ENCODE measurements at places on chromosomes 13 and 19.

DNA sequence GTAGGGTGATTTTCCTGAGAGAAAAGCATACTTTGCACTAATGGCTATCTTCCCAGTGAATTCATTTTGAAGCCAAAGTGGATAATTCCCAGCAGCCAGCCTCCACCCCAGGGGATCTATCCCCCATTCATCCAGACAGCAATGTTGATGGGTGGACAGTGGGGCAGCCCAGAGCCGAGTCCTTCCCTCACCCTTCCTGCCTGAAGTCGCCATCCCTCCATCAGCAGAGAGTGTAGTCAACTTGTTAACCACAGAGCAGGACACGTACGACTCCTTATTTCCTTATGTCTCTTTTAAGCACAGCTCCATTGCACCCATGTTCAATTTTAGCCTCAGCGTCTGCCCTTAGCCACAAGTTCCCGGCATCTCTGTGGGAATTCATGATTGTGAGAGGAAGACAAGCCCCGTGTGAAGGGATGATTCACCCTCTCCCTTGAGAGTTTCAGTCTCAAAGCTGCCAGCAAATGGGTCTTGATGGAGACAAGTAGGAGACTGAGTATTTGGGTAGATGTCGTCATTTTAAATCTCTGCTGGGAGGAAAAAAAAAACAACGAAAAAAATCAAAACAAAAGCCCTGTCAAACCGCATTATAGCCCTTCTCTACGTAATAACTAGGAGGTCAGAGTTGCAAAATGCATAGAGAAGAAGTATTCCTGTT lies 58.3 kb upstream of the MEDAG start:
- no peak for DNase-seq

- peak; percentile 84 for DNase-seq
Observed at GRCh38 chr19:34926685-34927375, at the start of gene ZNF30. ZNF30 (plus strand) TSS chr19:34926903; CDS start chr19:34929948, 3,045 bp downstream.

- no peak for DNase-seq
Observed at GRCh38 chr13:36352350-36352749, 6.2 kb upstream of the SPART start.

DNA sequence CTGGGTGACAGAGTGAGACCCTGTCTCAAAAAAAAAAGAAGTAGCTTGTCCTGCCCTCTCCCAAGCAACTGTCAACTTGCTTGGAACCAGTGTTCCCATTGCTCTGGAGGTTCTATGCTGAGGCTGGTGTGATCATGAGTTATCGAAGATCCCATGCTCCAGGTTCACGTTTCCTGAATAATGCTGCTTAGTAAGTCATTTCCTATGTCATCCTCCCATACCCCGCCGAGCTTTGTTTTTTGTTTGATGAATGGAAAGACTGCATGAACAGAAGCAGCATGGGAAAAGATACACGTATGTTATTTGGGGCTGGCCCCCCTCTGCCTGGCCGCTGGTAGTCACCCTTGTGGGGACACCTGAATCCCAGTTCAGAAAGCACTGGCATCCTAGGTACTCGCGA lies 11.3 kb downstream of the SLC25A42 start:
- no peak for DNase-seq

DNA sequence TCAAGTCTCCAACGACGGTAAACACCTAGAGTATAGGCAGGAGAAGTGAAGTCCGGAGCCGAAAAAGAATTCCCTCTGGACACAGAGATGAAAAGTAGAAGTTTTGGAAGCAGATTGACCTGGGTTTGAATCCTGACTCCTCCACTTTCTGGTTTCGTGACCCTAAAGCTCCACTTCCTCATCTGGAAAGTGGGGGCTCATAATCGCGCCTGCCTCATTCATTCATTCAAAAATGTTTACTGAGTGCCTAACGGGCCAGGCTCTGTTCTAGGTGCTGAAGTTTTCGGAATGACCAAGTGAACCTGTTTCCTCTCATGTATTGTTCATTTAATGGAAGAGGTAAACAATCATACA lies 7.1 kb upstream of the EML2 start:
- no peak for DNase-seq

GRCh38 chr19:39446365-39447084 lies 1.1 kb downstream of the SUPT5H start:
- no peak for DNase-seq

GRCh38 chr13:46595885-46596275 lies 42.9 kb downstream of the LRCH1 start:
- DNase-seq: no peak

DNA sequence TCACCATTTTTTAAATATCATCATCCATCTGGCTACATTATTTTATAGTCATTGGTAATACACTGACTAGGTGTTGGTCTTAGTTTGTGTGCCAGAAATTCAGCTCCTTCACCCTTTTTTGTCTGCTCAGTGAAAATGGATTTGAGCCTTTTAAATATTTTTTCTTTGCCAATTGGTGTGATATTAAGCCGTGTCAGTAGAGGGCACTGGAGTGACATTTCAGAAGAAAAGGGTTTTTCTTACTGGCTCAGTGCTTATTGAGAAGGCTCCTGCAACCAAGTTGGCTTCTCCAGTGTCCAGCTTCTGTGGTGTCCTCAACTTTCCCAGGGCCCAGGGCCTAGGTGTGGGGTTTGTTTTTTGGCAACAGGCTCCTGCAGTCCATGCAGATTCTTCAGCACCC lies 546.6 kb downstream of the DACH1 start:
- DNase-seq: no peak

GRCh38 chr19:2603334-2603733 lies 99.2 kb downstream of the GNG7 start:
- DNase-seq: no peak

DNA sequence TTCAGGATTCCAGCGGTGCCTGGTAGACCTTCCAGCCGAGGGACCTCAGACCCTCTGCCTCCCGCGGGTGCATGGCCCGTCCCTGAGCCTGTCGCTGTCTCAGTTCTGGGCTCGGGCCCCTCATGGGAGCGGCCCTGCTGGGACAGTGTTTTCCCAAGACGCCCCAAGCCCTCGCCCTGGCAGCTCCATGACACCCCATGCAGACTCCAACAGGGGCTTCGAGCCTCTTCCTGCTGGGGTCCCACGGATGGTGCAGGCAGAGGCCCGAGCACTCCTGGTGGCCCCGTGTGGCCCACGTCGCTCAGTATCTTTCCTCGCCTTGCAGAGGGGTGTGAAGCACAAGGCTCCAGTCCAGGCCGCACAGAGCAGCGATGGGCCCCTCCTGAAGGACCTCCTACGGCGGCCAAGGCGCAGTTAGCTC lies 88.8 kb upstream of the MCF2L start:
- DNase-seq: no peak

DNA sequence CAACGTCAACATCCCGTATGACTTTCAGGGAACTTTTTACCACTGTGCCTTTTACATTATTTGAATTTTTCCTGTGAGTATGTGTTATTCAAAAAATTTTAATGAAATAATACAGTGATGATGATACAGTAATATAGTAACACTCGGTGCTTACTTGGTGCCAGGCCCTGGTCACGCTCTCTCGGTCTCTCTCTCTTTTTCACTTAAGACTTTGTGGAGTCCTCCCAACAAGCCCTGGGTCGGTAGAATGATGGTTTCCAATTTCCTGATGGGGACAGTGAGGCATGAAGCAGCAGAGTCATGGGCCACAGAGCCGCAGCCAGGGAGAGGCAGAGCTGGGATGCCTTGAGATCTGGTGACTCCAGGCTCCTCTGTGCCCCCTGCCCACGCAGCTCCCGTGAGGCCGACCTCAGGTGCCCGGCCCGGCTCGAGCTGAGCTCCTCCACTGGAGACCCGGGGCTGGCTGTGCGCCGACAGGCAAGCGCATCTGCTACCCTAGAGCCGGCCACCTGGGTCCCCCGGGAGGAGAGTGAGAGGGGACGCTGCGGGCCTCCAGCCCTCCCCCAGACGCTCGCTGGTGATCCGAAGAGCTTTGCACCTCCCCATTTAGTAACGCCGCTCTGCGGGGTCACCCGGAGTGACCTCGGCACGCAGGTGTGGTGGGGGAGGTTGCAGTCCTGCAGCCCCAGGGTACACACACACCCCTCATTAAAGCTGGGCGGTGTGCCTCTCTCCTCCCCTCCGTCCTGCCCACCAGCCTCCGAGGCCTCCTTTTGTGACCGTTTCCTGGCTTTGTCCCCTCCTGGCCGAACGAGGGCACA lies 4.4 kb upstream of the SBK3 start:
- no peak for DNase-seq

DNA sequence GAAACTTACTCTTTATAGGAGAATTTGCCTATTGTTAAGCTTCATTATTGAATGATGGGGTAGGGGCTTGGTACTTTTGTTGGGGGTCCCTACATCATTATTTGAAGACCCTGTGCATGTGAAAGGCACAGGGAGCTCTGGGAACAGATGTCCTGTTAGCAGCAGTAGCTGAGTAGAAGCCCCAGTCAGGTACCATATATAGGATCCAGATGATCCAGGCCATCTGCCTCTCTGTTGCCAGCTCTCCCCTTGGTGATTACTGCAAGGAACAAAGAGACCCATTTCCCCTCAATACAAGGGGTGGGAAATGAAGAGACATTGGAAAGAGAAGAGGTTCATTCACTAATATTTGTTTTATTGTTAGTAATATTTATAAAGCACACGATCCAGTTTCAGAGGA lies 4.4 kb upstream of the MTMR6 start:
- DNase-seq: no peak

GRCh38 chr19:43780706-43781525 lies at the start of gene KCNN4:
KCNN4 (minus strand) TSS chr19:43780973; CDS start chr19:43780861, 112 bp downstream.
- no peak for DNase-seq

DNA sequence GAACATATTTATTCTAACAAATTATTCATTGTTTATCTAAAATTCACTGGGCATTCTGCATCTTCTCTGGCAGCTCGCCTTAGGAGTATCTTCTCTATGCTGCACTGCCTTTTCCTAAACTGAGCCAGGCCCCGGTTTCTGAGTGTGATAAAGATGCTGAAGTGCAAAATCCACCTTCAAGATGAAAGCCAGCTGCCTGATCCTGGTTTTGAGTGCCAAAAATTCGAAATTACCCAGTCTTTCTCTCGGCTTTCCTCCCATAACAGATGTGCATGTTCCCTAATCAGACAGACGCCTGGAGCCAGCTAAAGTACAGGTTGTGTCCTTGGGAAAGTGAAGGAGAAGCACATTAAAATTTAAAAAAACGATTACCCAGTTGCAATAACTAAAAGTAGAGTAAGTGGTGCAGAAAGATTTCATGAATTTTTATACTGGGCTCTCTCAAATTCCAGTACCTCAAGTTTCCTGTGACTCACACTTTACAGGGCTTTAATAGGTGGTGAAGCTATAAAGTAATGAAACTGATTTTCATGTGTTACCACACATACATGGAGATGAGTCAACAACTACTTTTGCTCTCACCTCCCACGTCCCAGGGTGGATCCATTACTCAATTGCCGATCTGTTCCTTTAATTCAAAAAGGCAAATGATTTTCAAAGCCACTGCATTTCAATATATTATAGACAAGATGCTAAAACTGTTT lies 65.0 kb upstream of the GTF2F2 start:
- DNase-seq: no peak

GRCh38 chr13:75478659-75479058 lies 3.3 kb downstream of the TBC1D4 start:
- no peak for DNase-seq

DNA sequence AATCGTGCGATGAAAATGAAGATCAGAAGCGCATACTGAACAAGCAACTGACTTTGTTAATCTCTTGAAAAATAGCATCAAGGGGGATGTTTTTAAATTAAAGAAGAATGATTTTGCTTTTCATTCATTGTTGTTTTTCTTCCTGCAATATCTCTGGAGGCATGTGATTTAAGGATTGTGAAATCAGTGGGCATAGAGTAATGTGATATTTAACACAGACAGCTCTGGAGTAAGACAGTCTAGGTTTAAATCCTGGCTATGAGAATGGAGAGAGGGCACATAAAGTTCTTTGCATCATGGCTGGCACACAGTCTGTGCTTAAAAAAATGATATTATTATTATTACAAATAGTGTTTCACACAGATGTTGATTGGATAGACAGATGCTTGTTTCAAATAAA lies 243.1 kb upstream of the NBEA start:
- DNase-seq: no peak

GRCh38 chr19:18737954-18738351 lies 53.2 kb downstream of the COMP start:
- no peak for DNase-seq

DNA sequence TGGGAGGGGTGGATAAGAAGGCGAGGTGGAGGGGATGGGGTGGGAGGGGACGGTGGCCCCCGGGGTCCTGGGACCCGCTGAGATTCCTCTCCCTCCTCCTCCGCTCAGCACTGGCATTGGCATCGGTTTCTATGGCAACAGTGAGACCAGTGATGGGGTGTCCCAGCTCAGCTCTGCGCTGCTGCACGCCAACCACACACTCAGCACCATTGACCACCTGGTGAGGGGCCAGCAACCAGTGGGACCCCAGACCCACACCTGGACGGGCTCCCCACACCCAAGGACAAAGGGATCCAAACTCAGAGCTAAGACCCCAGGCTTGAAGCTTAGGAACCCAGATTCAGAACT lies 5.9 kb downstream of the TTYH1 start:
- DNase-seq: peak; percentile 88

DNA sequence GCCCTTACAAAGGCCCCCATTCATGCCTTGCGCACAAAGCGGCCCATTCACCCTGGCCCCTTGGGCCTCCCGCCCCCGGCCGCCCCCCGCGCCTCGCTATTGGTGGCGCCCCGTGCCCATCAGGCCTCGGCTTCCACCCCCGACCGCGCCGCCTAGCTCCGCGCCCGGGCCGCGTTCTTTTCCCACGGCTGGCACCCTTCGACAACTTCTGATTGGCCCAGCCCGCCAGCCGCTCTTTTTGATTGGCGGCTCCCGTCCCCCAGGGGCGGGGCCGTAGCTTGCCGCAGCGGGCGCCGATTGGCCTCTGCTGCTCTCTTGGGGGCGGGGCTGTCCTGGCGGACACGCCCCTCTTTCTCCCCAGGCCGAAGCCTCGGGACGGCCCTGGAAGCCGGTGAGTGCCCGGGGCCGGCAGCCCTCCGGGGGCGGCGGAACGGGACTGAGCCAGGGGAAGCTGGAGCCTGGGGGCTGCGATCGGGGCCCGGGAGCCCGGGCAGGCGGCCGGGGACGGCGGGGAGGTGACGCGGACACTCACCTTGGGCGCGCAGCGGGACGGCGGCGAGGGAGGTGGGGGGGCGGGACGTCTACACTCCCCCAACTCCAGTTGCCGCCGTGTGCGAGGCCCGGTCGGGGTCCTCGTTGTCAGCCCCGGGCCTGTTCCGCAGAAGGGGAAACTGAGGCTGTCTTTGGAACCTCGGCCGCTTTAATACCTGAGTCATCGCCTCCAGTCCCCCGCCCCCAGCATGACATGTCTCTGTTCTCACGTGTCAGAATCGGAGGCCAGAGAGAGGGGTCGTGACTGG lies at the start of gene MYH14:
Gene MYH14 (plus strand): TSS at position 342 of the 800 bp plus-strand sequence. CDS start 6,744 bp downstream, outside the sequence.
- DNase-seq: peak; percentile 98

GRCh38 chr19:19022380-19022961 lies 10.8 kb downstream of the SUGP2 start:
- no peak for DNase-seq
